ENCODE measurements at places on chromosomes 6 and 20. TPM values are rescaled to one million over a fixed set of nuclear protein-coding genes. Genes with fewer than 3 reads are reported as not detected.

DNA sequence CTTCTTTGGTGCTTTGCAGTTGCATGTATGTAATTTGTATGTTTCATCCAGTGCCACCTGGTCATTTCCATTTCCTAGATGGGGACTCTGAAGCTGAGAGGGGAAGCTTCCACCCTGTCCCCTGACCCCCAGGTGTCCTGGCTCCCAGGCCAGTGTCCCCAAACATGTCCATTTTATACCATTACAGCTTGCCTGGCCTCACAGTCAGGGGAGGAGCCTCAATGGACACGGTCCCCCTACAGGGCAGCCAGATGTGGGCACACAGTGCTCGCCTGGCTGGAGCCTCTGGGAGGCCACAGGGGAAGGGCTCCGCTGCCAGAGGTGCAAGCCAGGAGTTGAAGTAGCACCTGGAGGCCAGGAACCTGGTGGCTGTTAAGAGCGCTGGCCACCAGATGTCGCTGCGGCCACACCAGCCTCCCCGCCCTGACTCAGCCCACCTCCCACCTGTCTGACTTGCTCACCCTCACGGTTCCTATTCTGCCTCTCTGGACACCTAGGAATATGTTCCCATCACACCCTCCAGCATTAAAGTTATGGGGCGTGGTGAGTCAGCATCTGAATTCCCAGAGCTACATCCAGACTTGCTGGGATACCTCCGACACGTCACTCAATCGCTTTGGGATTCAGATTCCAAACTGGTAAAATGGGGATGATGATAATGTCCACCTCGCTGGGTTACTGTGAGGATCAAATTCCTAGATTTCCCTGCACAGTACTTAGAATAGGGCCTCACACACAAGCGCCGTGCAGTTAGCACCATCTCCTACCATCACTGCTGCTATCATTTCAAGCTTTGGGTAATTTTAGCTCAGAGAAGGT, 107.4 kb downstream of the SULF2 start:
- H3K4me3 ChIP-seq, result no peak overlapping the region
- no peaks in the 10 kb centered on the region for H3K27me3 ChIP-seq
- H3K36me3 ChIP-seq, result no peaks in the 10 kb centered on the region

GRCh38 chr20:47024461-47024937, 129.9 kb downstream of the EYA2 start:
- no peak overlapping the region for H3K4me3 ChIP-seq
- H3K4me1 ChIP-seq, result no peaks in the 10 kb centered on the region
- no peaks in the 10 kb centered on the region for H3K27me3 ChIP-seq

DNA sequence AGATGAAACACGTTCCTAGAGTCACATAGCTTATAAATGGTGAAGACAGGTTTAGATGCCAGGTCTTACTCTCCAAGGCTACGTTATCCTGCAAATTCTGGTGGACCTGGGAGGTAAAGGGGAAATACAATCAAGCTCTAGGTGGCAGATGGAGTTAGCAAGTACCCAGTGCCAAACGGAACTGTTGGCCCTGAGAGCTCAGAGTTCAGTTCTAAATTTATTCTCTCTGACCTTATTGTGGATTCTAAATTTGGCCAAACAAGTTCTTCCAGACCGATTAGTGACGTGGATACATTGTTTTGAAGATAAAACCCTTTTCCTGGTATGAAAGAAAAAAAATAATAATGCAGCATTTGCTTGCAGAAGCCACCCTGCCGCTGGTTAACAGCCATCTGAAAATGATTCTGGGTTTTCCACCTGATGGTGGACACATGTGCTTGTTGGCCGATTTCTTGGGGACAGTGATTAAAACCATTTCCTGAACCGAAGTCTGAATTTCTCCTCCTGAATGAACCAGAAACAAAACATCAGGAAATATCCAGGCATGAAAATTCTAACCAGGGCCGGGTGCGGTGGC, 32.5 kb downstream of the RIPOR3 start:
- DNase-seq, result no peak
- H3K4me1 ChIP-seq, result no peaks in the 10 kb centered on the region
- H3K27me3 ChIP-seq, result no peaks in the 10 kb centered on the region

GRCh38 chr6:107060704-107061103, 32.7 kb downstream of the MTRES1 start:
- DNase-seq, result no peak
- H3K36me3 ChIP-seq, result no peaks in the 10 kb centered on the region
- H3K27me3 ChIP-seq, result no peaks in the 10 kb centered on the region
- no peak overlapping the region for H3K4me3 ChIP-seq

Gene PPIL6
- 0.40 TPM for total RNA-seq
